ENCODE measurements at places on chromosomes 1 and 21. TPM values are rescaled to one million over a fixed set of nuclear protein-coding genes. Genes with fewer than 3 reads are reported as not detected.

- no peak for DNase-seq
- peaks cover 5% of the 10 kb centered on the region for H3K27me3 ChIP-seq
- H3K4me1 ChIP-seq = no peaks in the 10 kb centered on the region
- H3K27ac ChIP-seq = no peak overlapping the region
- H3K36me3 ChIP-seq = no peaks in the 10 kb centered on the region
Measured at GRCh38 chr1:37159102-37159501, 124.8 kb upstream of the GRIK3 start.

- H3K27me3 ChIP-seq = no peaks in the 10 kb centered on the region
- no peaks in the 10 kb centered on the region for H3K4me1 ChIP-seq
- no peaks in the 10 kb centered on the region for H3K36me3 ChIP-seq
- H3K4me3 ChIP-seq = no peak overlapping the region
- DNase-seq = no peak
Measured at GRCh38 chr1:15013767-15014166, 139.8 kb upstream of the TMEM51 start.

- H3K4me1 ChIP-seq = peaks cover 4% of the 10 kb centered on the region
- H3K27ac ChIP-seq = no peak overlapping the region
- H3K4me3 ChIP-seq = no peak overlapping the region
- no peaks in the 10 kb centered on the region for H3K36me3 ChIP-seq
- no peaks in the 10 kb centered on the region for H3K27me3 ChIP-seq
Measured at GRCh38 chr1:88609051-88609450, 75.0 kb upstream of the PKN2 start.

DNA sequence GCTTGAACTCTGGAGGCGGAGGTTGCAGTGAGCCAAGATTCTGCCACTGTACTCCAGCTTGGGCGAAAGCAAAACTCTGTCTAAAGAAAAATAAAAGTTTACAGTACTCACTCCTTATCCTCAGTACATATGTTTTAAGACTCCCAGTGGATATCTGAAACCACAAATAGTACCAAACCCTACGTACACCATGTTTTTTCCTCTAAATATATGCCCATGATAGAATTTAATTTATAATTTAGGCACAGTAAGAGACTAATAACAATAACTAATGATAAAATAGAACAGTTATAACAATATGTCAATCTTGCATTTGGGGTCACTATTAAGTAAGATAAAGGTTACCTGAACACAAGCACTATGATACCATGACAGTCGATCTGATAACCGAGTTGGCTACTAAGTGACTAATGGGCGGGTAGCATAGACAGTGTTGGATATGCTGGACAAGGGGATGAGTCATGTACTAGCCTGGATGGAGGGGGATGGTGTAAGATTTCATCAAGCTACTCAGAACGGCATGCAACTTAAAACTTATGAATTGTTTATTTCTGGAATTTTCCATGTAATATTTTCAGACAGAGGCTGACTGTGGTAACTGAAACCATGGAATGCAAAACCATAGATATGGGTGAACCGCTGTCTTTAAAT is 43.7 kb downstream of the ST7L start:
- H3K27me3 ChIP-seq = no peaks in the 10 kb centered on the region
- H3K36me3 ChIP-seq = peaks cover 4% of the 10 kb centered on the region
- no peak overlapping the region for H3K27ac ChIP-seq
- DNase-seq = no peak
- H3K4me1 ChIP-seq = no peaks in the 10 kb centered on the region
- no peak overlapping the region for H3K4me3 ChIP-seq

GRCh38 chr1:171509191-171509590 is 23.9 kb downstream of the PRRC2C start:
- peaks cover 89% of the 10 kb centered on the region for H3K4me1 ChIP-seq
- H3K27me3 ChIP-seq = no peaks in the 10 kb centered on the region
- DNase-seq = no peak
- H3K4me3 ChIP-seq = peak overlapping the region; percentile 65
- peak overlapping the region; percentile 97 for H3K27ac ChIP-seq

DNA sequence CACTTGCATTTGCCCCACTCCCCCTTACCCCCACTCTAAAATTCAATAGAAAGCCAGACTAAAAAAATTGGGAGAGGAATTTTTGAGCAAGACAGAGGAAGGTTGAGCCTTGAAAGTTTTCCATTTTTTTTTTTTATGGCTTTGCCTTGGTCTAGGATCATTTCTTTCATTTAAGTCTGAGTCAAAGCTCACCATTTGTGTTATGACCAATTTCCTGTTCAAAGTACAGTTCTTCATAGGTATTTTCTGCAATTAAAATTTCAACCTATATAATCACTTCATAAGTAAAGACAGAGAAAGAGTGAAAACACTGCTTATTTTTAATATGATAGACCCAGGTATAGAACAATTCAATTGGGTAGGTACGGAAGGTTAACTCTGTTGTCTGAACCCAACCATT is 436.6 kb upstream of the ADGRL2 start:
- no peaks in the 10 kb centered on the region for H3K4me1 ChIP-seq
- H3K4me3 ChIP-seq = no peak overlapping the region
- no peaks in the 10 kb centered on the region for H3K36me3 ChIP-seq
- H3K27ac ChIP-seq = no peak overlapping the region

DNA sequence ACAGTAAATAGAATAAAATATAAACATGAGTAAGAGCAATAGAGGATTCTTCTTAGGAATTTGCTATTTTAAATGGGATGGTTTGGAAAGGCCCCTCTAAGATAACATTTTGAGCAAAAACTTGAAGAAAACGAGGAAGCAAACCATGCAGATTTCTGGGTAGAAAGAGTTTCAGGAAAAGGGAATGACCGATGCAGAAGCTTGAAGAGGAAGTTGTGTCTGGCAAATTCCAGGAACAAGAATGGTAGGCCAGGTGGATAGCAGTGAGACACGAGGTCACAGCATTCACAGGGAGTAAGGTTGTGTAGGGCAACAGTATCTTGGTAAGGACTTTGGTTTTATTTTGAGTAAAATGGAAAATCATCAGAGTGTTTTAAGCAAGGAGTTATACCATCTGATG is 108.9 kb downstream of the PEX14 start:
- no peaks in the 10 kb centered on the region for H3K27me3 ChIP-seq
- H3K4me1 ChIP-seq = no peaks in the 10 kb centered on the region
- H3K4me3 ChIP-seq = no peak overlapping the region
- H3K36me3 ChIP-seq = no peaks in the 10 kb centered on the region
- no peak for DNase-seq
- no peak overlapping the region for H3K27ac ChIP-seq

GRCh38 chr21:29359718-29360117 is 61.0 kb downstream of the BACH1 start:
- peaks cover 9% of the 10 kb centered on the region for H3K36me3 ChIP-seq
- H3K4me1 ChIP-seq = no peaks in the 10 kb centered on the region
- no peaks in the 10 kb centered on the region for H3K27me3 ChIP-seq
- no peak overlapping the region for H3K4me3 ChIP-seq

DNA sequence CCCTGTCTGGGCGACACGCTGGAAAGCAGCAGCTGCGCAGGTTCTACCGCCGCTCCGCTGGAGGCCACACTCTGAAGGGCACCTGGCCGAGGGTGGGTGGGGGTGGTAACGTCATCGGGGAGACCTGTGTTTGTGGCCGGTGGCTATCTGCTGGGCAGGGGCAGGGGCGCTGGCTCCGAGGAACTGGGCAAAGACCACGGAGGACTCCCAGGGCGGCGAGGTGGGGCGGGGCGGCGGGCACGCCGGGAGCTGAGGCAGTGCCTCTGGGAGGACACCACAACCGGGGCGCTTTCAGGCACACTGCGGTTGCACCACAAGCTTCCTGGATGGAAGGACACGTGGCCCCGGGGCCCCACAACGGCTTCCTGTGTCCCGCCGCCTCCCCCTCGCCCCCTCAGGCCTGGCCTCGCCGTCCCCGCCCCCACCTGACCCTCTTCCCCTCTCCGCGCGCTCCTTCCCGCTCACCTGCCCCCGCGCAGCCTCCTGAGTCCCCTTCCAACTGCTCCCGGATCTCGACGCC is 3.3 kb upstream of the DENND2D start:
- peaks cover 73% of the 10 kb centered on the region for H3K4me1 ChIP-seq
- no peaks in the 10 kb centered on the region for H3K27me3 ChIP-seq
- H3K36me3 ChIP-seq = peaks cover 8% of the 10 kb centered on the region
- peak overlapping the region; percentile 93 for H3K4me3 ChIP-seq
- peak overlapping the region; percentile 97 for H3K27ac ChIP-seq
- peak; percentile 88 for DNase-seq

DNA sequence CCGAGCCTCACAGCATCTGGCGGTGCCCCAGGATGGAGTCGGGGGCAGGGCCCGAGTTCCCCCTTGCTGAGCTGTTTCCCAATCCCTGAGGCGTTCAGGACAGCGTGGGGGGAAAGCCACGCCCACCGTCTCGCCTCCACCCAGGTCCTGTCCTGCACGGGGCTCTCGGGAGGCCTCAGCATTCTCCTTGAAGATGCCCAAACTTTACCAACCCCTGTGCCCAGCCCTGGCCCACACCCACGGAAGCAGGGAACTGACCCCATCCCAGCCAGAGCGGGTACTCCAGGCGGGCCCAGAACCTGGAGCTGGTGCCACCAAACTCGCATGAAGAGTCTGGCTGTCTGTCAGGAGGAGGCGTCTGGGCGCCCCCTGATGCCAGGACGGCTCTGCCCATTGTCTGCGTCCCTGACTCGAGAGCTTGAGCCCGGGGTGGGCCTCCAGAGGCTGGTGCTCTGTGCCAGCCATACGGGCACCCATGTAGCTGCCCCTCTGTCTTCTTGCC is 35.3 kb upstream of the POFUT2 start:
- no peak overlapping the region for H3K27ac ChIP-seq
- DNase-seq = no peak
- H3K27me3 ChIP-seq = no peaks in the 10 kb centered on the region

- no peaks in the 10 kb centered on the region for H3K36me3 ChIP-seq
- peaks cover 4% of the 10 kb centered on the region for H3K4me1 ChIP-seq
- no peak for DNase-seq
- H3K27me3 ChIP-seq = peaks cover 37% of the 10 kb centered on the region
- H3K27ac ChIP-seq = no peak overlapping the region
- H3K4me3 ChIP-seq = no peak overlapping the region
Measured at GRCh38 chr1:94324178-94324544, 86.8 kb upstream of the ARHGAP29 start.

The TPTE gene
- total RNA-seq = not detected

The ITLN2 gene
- not detected for total RNA-seq

The CYYR1 gene
- total RNA-seq = not detected

The CLEC20A gene
- total RNA-seq = not detected

The TFF3 gene
- total RNA-seq = not detected

The ANKRD34A gene
- 2.6 TPM for total RNA-seq
